ENCODE measurements at places on chromosomes 13 and 19.
A peak's percentile ranks its signal among the peaks of the same experiment; 100 is the strongest.

GRCh38 chr19:39347332-39348164, 5.3 kb downstream of the SAMD4B start:
- DNase-seq, result no peak

- no peak for DNase-seq
Observed at GRCh38 chr13:58343076-58343475, 711.5 kb downstream of the PCDH17 start.

GRCh38 chr13:26280822-26281221, 26.9 kb downstream of the CDK8 start:
- DNase-seq, result no peak

GRCh38 chr13:30147015-30147414, 160.3 kb downstream of the KATNAL1 start:
- DNase-seq, result no peak

- DNase-seq, result no peak
Observed at GRCh38 chr19:50629801-50630200, 9.9 kb downstream of the SYT3 start.

DNA sequence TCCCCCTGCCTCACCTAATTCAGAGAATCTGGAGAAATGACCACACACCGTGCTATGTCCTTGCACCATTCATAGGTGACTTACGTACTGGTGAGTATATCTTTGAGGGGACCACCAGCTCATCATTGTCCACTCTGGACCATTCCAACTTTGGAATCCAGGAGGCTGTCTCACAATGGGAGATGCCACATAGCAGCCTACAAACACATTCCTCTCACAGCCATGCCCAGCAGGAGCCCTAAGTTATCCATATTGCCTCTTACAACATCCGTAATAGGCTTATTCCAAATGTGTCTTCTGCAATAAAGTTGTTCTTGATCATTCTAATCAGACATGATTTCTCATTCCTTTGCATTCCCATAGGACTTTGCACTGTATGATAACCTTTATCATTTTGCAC, 436.7 kb downstream of the EFNB2 start:
- DNase-seq, result no peak

DNA sequence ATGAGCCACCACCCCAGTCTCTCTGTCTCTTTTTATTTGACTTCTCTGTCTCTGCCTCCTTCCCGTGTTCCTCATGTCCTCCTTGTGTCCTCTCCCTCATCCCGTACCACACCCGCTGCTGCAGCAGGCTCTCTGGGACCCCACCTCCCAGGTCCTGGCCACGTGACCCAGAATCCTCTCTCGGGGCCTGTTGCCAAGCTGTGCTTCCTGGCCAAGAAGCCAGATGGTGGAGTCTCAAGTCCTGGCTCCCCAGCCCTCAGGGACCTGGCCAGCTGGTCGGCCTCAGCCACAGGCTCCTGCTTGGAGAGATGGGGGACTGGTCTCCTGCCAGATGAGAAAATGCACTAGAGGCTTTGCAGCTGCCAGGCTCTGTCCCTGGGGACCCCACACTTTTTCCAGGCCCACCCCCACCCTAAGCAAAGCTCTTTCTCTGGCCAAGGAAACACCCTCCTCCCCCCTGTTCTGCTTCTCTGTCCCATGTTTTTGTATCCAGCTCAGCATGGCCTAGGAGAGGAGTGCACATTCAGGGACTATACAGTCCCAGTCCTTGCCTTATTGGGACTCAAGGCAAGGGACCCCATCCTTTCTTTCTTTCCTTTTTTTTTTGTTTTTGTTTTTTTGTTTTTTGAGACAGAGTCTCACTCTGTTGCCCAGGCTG, 34.3 kb upstream of the SHKBP1 start:
- peak; percentile 32 for DNase-seq

- no peak for DNase-seq
Observed at GRCh38 chr19:30029721-30030510, 87.9 kb downstream of the URI1 start.

DNA sequence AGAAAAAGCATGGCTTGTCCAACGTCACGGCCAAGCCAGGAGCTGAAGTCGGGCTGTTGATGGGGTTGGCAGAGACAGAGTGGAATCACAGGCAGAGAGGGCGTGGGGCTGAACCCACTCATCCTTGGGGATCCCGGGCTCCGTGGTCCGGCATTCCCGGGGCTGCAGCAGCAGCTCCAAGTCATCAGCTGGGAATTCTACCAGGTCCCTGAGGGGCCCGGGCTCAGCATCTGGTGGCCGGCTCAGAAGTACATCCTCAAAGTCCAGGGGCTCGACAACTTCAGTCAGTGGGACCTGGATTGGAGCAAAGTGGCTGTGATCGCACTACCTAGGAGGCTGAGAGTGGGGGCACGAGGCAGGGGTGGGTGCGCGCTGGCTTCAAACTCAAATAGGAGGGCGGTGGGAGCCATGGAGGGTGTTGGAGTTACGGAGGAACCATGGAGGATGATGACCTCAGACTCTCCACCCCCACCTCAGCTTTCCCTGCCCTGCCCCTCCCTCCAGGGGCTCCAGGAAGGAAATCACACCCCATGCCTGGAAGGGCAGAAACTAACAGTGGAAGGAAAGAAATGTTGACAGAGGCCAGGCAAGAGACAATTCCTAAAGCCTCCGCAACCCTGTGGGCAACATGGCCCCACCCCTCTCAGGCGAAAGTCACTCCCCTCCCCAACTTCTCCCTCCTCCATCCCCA, 9.5 kb downstream of the DOCK6 start:
- DNase-seq, result no peak

DNA sequence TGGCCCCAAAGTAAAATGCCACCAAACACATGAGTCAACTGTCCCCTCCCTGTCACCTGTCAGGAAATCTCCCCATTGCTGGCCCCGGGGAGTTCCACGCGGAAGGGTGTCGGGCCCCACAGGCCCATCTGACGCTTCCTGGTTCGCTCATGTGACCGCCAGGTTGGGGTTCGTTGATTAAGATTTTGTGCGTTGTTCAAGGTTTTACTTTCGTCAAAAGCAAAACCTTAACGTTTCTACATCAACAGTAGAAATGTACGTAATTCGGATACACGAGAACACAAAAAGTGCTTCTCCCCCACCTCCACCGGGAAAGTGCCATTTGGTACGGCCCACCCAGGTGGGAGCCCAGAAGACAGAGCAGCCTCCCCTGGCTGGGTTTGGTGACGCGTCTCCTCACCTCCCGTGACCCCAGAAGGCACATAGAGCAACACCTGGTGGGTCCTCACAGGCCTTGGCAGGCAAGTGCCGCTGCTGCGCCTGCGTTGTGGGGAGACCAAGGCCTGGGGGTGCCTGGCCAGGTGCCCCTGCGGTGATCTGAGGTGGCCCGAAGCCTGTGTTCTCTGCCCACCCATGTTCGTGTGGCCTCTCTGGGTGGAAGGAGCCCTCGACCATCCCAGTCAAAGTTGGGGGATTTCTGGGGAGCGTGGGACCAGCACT, 161.6 kb downstream of the KDM4B start:
- no peak for DNase-seq

GRCh38 chr13:41492432-41493260, 35.3 kb downstream of the RGCC start:
- DNase-seq, result no peak

DNA sequence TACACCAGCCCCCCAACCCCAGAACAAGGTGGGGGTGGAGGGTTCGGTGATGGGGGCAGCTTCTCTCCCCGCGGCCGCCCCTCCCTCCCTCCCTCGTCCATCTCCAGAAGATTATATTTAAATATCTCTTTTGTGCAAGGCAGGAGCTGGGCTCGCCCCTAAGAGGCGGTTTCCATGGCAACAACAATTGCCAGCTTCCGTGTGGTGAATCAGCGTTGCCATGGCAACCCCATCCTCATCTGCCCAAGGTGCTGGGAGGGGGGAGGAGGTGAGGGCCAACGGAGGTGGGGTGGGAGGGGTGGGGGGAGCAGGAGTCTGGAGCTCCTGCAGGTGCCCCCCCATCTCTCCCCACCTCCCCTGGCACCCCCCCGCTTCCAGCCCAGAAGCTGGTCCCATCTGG, 46.4 kb downstream of the CELF5 start:
- peak; percentile 71 for DNase-seq

GRCh38 chr13:41199079-41199478, 4.7 kb upstream of the KBTBD7 start:
- no peak for DNase-seq

DNA sequence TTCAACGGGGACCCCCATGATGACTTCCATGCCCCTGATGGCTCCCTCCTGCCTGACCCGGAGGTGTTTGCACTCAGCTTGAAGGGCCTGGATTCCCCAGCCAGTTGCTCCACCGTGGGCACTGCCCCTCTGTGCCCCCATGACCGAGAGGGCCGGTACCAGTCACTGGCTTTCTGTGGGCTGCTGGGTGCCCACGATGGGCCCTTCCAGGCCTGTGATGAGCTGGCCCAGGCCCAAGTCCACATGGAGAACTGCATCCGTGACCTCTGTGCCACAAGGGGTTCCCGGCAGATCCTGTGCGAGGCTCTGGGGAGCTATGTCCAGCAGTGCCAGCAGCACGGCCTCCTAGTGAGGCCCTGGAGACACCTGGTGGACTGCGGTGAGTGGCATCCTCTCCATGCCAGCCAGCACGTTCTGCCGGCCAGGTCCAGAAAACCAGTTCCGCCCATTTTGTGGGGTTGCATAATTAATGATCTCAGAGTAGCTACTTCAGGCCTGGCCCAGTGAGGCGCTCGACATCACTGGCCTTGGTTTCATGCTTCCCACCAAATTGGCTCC, 34.9 kb upstream of the FXYD3 start:
- no peak for DNase-seq

DNA sequence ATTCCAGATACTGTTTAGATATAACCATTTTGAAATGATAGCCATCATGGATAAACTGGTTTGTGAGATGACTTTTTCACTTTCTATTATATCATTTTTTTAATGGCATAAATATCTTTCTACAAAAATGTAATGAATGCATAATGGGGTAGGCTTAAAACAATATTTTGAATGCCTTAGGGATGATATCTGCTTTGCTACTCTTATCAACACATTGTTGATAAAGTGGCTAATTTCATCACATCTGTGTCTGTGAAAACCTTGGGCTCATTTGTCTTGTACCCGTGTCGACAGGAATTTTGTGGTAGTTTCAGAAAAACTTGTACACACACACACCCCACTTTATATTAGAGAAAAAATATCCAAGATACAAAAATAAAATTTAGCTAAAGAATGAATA, 44.1 kb downstream of the SLITRK6 start:
- no peak for DNase-seq

DNA sequence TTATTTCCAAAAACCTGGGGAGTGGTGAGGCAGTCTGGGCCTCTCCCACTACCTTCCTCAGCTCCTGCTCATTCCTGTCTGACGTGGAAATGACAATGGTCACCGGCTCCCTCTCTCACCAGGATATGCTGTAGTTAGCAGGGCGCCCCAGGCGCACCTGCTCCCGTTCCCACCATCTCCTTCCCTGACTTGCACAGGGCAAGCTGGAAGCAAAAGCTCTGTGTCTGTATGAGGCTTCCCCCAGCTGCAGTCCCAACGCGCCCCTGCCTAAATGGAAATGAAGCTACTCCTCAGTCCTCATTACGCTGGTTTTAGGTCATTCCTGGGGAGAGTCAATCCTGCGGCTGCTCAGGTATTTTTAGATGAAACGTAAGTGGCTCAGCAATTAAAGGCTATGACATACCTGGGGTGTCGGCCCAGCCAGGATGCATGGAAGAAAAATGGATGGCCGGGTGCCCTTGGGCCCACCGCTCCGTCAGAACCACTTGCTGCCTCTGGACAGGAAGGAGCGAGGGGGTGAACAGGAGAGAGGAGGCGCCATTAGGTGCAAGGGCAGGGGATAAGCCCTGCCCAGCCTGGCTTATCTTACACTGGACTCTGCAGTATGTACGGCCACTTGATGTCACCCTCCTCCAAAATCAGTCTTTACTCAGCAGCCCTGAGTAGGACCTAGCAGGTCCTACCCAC, 32.4 kb downstream of the DHRS12 start:
- no peak for DNase-seq

- peak; percentile 81 for DNase-seq
Observed at GRCh38 chr13:87680298-87680697, 9.1 kb downstream of the SLITRK5 start.

- no peak for DNase-seq
Observed at GRCh38 chr19:45753548-45753947, 15.5 kb downstream of the SIX5 start.

DNA sequence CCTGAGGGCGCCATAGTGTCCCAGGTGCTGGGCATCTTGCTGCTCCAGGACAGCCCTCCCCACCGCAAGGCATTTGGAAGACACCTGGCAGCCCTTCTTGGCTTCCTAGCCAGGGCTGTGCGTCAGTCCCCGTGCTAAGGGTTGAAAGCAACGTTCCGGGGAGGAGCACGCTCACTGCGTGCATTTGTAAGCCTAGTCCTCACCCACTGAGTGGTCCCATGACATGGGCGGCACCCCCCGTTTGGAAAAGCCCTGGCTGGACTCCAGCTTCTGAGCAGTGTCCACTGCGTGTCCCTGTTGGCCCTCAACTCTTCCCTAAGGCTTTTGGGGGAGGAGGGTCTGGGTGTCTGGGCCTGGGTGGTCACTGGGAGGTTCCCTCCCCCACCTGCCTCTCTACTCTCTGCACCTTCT, 76.3 kb upstream of the GPR183 start:
- DNase-seq, result no peak

DNA sequence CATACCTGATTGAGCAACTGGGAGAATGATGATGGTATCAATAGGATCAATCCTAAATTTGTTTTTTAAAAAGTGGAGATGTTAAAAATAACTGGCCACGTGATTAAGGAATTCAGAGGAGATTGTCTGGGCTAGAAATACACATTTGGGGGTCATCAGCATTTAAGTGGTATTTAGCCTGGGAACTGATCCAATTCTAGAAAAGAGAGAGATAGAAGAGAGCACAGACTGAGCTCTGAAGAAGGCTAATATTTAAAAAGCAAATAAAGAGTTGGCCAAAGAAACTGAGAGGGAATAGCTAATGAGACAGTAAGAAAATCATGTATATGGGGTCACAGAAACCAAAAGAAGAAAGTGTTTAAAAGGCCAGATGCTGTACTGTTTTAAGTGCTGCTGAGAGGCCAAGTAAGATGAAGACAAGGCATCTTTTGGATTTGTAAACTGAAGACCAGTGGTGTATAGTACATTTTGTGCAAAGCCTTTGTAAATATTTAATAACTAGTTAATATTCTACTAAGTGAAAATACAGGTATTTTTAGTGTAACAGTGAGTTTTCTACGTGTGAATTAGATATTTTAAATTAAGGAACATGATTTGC, 40.2 kb downstream of the UBL3 start:
- DNase-seq, result no peak

GRCh38 chr19:49932041-49932451, 2.7 kb upstream of the NUP62 start:
- DNase-seq, result no peak

- peak; percentile 34 for DNase-seq
Observed at GRCh38 chr13:27170516-27171243, 931 bp downstream of the USP12 start.

DNA sequence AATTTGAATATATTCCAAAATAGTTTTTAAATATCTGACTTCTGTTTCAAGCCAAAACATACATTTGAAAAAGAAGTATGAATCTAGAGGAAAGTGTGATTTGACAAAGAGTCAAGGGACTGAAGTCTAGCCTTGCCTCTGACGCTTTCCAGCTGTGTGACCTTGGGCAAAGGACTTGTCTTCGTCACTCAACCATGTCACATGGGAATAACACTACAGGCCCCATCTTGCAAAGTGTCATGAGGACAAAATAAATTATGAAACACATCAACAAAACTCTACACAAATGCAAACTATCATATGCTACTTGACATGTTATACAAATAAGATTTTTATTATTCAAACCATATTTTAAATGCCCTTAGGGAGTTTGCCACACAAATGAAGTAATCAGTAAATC, 73.0 kb downstream of the CYSLTR2 start:
- DNase-seq, result no peak

GRCh38 chr13:113783200-113783881, 24.3 kb downstream of the TMEM255B start:
- DNase-seq, result no peak
